ENCODE measurements at places on chromosomes 5 and 9. TPM values are rescaled to one million over a fixed set of nuclear protein-coding genes. Genes with fewer than 3 reads are reported as not detected.

The ARHGEF39 gene
- total RNA-seq, result 10.8 TPM

- no peak for DNase-seq
These were observed 17.5 kb downstream of the STXBP1 start for GRCh38 chr9:127629468-127630081.

DNA sequence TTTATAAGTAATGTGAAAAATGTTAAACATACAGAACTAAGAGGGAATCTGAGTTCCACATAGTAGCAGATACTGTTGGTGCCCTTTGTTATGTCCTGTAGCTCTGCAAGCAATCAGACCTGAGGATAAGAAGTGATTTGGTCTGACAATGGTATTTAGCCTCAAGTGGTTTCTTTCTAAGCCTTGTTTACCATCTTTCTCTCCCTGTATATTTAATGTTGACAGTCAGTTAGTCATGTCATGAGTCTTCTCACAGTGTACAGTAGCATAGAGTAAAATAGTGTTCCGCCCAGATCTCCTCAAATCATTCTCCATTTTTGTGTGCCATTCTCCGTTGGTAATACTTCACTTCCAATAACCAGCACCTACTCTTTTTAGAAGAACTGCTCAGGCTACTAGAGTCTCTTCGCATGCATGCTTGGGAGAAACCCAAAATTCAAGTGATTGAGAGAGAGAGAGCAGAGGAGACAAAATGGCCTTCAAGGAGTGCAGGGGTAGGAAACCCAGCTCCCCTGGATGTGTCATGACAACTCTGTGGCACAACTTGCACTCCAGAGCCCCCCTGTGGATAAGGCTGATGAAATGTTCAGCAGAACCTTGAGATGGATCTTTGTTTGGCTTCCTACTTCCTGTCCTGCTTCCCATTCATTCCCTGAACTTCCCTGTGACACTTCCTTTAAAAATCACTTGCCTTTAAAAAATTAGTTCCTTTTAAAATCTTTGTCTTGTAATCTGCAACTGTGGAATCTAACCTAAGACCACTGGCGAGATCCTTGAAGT is 129.2 kb upstream of the FST start:
- DNase-seq, result no peak

- DNase-seq, result no peak
These were observed 650 bp downstream of the DCTN4 start for GRCh38 chr5:150758203-150758530.

Data from activated CD4-positive, alpha-beta T cell treated with anti-CD3 and anti-CD28 coated beads, Interleukin-2, amount 10 ng/mL, durations not matched to agents 24 days and 14 days (primary cell).